ENCODE measurements at places on chromosomes 5 and 9.
A peak's percentile ranks its signal among the peaks of the same experiment; 100 is the strongest.

GRCh38 chr9:137070201-137070905 is at the start of gene SAPCD2:
Gene SAPCD2, minus strand, starts transcription at chr9:137070557. Its CDS starts 97 bp downstream, at chr9:137070460.
- DNase-seq = peak; percentile 95

GRCh38 chr9:22175972-22176545 is 167.0 kb upstream of the CDKN2B start:
- DNase-seq = no peak

DNA sequence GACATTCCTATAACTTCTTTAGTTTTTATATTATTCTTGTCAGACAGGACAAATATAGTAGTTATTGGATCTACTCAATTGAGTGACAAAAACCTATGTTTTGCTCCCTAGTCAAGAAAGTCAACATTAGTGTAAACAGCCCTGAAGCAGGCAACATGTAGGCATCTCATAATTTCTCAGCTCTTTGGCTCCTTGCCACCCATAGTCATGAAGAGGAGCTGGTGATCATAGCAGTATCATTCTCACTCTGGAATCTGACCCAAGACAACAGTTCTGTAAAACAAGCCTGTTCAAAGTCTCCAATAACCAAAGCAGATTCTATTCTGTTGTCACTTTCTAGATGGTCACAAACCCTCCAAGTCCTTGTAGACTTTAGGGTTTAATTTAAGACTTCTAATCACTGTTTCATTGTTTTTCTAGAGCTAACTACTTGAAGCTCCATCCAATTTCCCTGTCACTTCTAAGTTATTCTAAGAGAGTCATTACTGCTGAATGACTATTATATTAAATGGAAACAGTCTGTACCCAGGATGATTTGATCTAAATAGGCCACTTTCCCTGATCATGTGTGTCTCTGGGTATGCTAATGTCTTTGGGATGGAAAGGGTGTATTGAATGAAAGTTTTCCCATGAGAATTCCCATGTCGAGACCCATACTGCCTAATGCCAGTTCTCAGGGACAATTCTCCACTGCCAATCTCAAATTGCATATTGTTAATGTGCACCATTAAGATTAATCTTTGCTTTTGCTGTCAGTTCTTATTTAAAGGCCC is 533.3 kb downstream of the ACTL7B start:
- DNase-seq = no peak

DNA sequence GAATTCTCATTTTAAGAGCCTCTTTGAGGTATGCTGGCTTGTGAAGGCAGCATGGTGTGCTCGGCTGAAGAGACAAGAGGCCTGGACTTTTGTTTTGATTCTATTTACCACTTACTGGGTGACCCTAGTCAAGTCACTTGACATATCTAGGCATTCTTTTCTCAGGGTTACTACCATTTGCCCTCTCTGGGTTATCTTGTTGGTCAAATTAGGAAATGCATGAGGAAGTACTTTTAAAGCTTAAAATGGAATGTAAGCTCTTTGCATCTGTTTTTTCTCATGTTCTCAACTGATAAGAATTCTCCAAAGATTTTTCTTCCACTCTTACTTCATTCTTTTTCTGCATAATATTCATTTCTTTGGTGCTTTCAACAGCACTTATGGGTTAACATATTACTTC is 173.1 kb downstream of the PLK2 start:
- no peak for DNase-seq

DNA sequence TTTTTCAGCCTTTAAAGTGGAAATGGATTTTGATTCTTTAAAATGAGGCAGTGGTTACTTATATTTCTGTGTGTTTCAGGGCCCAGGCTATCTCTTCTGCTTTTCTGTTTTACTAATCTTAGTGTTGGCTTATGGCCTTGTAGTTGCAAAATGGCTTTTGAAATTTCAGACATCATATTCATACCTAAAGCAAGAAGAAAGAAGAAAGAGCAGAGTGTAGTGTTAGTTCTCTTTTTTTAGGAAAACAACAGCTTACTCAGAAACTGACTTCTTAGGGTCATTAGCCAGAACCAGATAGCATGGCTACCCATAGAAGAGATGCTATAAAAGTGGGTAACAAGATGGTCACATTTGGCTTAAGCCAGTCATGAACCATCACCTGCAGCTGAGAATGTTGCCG is 20.9 kb downstream of the ZBED3 start:
- DNase-seq = no peak

DNA sequence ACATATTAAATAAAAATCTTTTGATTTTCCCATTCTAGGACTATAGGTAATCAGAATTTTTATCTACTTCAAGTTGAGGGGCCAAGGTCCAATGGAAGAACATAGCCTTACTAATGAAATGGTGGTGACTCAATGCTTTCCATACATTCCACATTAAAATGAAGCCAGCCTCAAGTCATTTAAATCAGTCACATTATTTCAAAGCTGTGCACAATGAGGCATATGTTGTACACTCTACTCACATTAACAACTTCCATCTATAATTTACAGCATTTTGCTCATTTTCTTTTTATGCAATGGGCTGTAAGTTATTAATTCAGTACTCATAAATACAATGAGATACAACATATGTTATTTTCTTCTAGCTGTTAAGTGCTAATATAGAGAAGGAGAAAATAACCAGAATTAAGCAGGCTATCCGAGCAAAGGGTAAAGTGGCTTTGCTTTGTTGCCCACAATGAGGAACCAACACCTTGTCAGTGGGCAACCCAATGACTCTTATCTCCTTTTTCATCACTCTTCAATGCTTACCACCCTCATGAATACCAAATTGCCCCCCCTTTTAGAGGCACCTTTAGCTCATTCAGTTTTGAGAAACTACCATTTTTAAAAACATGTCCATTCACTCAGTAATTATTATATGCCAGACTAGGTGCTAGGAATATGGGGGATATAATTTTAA is 52.4 kb downstream of the TTLL11 start:
- no peak for DNase-seq

DNA sequence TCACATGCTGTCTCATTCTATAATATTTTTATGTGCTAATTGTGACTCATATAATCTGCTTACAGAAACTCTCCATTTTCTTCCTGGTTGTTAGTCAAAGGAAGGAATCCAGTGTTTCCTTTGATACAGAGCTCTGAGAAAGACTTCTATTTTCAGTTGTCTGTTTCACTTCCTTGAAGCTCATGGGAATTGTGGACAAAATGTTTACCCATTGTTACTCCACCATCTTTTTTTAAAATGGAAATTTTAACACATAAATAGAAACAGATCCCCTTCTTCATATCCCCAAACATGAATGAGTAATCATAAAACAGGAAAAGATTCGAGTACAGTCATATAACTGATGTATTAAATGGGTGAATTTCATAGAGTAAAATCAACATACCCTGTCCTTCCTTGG is 42.0 kb upstream of the KCNN2 start:
- DNase-seq = no peak

GRCh38 chr5:159440235-159440634 is 109.9 kb upstream of the IL12B start:
- no peak for DNase-seq
